IPS DF 6.9 (cell line): ENCODE measurements at places on chromosomes 7 and 10.

- H3K27me3 ChIP-seq, result no peaks in the 10 kb centered on the region
- no peak for DNase-seq
- no peaks in the 10 kb centered on the region for H3K4me1 ChIP-seq
- H3K27ac ChIP-seq, result no peak overlapping the region
- H3K36me3 ChIP-seq, result no peaks in the 10 kb centered on the region
Observed at GRCh38 chr7:134618756-134619530, 27.7 kb upstream of the BPGM start.

DNA sequence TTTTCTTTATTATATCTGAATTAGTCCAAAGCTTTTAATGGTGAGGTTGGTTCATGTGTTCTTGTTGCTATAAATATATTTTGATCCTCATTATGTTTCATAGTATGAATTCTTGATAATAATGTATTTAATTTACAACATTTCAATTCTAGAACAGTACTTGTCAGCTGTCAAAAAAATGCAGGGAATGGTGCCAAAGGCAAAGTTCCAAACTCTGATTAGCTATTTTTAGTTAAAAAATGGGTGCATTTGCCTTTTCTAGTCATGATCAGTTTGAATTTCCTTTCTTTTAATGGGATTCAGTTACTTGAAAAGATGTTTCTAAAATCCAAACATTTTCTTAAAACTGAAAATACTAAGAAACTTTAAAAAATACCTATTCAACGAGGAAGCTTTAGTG lies 49.6 kb downstream of the ANKIB1 start:
- no peaks in the 10 kb centered on the region for H3K4me1 ChIP-seq
- no peaks in the 10 kb centered on the region for H3K36me3 ChIP-seq
- H3K27me3 ChIP-seq, result no peaks in the 10 kb centered on the region
- no peak overlapping the region for H3K4me3 ChIP-seq
- DNase-seq, result no peak

- H3K27ac ChIP-seq, result no peak overlapping the region
- H3K4me1 ChIP-seq, result no peaks in the 10 kb centered on the region
- H3K4me3 ChIP-seq, result no peak overlapping the region
- H3K27me3 ChIP-seq, result no peaks in the 10 kb centered on the region
- DNase-seq, result no peak
Observed at GRCh38 chr7:93018716-93019115, 99.1 kb downstream of the SAMD9 start.

- H3K27me3 ChIP-seq, result peaks cover 16% of the 10 kb centered on the region
- no peak for DNase-seq
- no peaks in the 10 kb centered on the region for H3K4me1 ChIP-seq
- no peaks in the 10 kb centered on the region for H3K36me3 ChIP-seq
- H3K4me3 ChIP-seq, result peak overlapping the region; percentile 60; the same call in 1 of the 2 replicates
Observed at GRCh38 chr10:61902445-61903220, 1.1 kb downstream of the ARID5B start.

DNA sequence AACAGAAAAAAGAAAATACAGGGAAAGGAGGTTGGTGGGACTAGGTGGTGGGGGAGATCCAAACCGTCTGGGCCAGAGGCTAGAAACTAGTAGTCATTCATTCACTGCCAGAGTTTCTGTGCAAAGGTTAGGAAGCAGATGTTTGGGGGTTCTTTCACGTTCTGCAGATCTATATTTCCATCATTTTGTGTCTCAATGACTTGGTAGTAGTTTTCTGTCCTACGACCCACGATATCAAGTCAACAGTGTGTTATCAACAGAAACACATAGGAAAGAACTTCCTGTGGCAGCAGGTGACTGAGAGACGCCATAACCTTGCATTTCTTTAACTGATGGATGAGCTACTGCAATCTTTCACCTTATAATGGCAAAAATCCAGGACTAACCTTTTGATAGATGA lies 1.8 kb downstream of the CEP55 start:
- no peaks in the 10 kb centered on the region for H3K27me3 ChIP-seq
- no peak overlapping the region for H3K27ac ChIP-seq
- H3K4me1 ChIP-seq, result no peaks in the 10 kb centered on the region; the same call in 1 of the 2 replicates
- H3K36me3 ChIP-seq, result no peaks in the 10 kb centered on the region
